Activated CD4-positive, CD25-positive, alpha-beta regulatory T cell treated with anti-CD3 and anti-CD28 coated beads, Interleukin-2, amount 50 U/mL, for 24 hours (primary cell): ENCODE measurements at places on chromosomes 6 and 20.
A peak's percentile ranks its signal among the peaks of the same experiment; 100 is the strongest.

- no peak for ATAC-seq
Measured at GRCh38 chr6:75751443-75751842, 2.4 kb downstream of the MYO6 start.

- peak; percentile 70 for ATAC-seq
Measured at GRCh38 chr6:27502508-27503435, 29.9 kb upstream of the ZNF184 start.

- no peak for ATAC-seq
Measured at GRCh38 chr6:144878577-144878976, 593.4 kb downstream of the UTRN start.

GRCh38 chr6:4351520-4352321, 216.3 kb upstream of the ECI2 start:
- ATAC-seq = no peak

DNA sequence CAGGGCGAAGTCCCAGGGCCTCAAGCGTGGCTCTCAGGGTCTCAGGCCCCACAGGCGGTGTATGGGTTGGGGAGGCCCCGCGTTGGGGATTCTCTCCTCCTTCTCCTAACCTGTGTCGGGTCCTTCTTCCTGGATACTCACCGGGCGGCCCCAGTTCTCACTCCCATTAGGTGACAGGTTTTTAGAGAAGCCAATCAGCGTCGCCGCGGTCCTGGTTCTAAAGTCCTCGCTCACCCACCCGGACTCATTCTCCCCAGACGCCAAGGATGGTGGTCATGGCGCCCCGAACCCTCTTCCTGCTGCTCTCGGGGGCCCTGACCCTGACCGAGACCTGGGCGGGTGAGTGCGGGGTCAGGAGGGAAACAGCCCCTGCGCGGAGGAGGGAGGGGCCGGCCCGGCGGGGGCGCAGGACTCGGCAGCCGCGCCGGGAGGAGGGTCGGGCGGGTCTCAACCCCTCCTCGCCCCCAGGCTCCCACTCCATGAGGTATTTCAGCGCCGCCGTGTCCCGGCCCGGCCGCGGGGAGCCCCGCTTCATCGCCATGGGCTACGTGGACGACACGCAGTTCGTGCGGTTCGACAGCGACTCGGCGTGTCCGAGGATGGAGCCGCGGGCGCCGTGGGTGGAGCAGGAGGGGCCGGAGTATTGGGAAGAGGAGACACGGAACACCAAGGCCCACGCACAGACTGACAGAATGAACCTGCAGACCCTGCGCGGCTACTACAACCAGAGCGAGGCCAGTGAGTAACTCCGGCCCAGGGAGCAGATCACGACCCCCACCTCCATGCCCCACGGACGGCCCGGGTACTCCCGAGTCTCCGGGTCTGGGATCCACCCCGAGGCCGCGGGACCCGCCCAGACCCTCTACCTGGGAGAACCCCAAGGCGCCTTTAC, at the start of gene HLA-G:
Gene HLA-G, plus strand, starts transcription at position 247 of the 892 bp plus-strand sequence. Its CDS starts 20 bp downstream, at position 267.
- no peak for ATAC-seq

DNA sequence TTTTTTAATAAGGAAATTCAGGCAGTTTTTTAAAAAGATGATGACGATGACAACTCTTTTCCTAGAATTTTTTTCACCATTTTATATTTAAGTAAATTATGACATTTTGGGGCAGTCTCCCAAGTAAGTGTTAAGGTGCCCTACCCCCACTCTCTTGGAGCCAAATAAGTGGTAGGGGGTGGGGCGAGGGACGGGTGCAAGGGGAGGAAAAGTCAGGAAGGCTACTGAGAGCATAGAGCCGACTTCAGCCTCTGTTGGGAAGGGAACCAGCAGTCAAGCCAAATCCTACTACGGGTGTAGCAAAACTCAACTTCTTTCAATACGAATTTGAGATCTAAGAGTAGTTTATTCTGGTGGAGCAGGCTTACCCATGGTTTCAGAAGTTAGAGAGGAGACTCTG, 54.4 kb downstream of the KIZ start:
- ATAC-seq = no peak

- no peak for ATAC-seq
Measured at GRCh38 chr20:42313704-42314103, 695.5 kb upstream of the CHD6 start.

- no peak for ATAC-seq
Measured at GRCh38 chr6:30829639-30830255, 54.6 kb upstream of the DDR1 start.

DNA sequence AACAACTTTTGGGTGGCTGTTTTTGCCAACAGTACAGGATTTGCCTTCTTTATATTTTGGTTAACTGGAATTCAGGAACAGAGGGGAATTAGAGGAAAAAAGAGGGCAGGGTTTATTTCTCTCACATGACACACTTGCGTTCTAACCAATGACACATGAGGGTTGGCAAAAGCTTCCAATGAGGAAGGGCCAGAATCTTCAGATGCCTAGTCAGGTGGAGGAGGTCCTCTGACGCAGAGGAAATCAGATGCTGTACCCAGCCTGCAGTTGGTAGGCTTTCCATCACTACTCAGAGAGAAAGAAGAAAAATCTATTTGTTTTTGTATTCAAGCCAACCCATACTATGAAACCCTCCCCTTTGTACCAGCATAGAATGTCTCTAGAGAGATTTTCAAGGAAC, 20.8 kb downstream of the TM9SF4 start:
- no peak for ATAC-seq

DNA sequence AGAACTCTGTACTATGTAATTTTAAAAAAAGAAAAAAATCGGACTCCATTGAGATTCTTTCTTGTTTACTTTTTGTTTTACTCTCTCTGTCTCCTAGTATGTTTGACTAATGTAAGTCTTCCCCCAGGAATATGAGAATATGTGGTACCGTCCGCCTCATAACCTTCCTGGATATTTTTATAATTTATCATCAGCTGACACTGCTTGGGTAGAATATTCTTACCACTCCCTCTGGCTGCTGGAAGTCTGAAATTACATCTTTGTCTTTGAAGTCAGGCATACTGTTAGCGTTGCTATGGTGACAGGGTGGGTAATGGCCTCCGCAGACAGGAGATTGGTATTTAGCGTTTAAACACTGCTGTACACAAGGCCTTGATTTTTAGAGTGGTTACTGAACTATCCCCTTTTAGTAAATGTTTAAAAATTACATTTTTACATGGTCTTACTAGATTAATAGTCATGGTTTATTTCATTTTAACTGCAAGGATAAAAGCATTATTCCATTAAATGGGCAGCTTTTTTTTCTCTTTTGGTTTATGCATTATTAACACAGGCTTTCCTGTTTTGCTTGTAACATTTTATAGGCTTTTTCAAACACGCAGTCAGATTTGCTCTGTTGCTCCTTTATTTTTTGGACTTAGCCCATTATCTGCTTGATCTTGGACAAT, 176.4 kb downstream of the ARID1B start:
- no peak for ATAC-seq

DNA sequence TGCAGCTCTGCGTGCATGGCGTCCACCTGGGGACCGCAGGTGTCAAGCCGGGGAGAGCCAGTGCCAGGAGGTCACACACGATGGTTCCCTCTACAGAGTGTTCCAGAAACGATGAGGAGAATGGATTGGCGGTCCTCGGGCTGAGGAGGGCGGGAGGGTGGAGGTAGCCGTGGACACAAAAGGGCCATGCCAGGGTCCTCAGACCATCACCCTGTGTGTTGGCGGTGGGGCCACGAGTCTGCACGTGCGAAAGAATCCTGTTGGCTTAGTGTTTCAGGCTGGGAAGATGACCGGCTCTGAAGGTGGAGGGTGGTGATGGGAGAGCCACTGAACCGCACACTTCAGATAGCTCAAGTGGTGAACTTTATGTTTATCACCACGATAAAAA, 13.7 kb downstream of the HRH3 start:
- no peak for ATAC-seq
